ENCODE measurements at places on chromosomes 3 and 15.

DNA sequence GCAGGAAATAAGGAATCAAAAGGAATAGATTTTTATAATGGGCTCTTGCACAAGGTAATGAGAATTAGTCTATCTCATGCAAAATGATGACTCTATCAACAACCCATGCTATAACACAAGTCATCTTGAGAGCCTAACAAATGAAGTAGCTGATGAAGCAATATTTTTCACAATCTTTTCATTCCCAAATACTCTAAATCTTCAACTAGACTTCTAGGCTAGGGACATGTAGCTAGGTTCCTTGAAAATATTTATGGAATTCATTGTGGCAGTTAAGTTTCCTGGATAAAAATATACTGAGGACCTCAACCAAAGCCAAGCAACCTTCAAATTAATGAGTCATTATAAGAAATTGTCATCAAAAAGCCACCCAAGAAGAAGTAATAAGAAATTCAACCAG, 55.4 kb downstream of the DCBLD2 start:
- DNase-seq: no peak

DNA sequence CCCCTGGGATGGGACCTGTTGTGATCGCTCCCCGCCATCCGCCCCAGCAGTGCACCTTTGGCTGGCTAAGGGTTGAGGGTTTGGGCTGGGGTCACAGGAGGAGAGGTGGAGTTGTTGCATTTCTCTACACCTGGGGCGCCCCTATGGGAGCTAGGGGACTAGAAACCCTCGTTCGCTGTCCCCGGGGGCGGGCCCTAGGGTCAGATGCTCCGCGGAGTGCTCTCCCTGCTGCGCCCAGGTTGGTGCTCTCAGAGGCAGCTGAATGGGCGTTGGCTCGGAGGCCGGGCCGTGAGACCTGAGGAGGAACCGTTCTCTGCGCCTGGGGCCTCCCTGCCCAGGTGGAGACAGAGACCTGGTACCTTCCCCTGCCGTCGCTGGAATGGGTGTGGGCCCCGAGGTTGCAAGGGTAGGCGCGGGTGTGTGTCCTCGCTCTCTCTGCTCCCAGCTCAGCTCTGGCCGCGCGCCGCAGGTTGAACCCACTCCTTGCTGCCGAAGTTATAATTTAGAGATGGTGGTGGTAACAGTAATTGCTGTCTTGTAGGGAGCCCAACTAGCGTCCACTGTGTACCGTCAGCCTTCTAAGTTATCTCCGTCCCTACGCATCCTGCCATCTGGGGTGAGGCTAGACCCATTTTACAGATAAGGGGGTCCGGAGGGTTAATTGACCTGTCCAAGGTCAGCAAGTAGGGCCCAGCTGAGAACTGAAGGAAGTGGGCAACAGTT, 965 bp downstream of the FLNB start:
- DNase-seq: peak; percentile 8

DNA sequence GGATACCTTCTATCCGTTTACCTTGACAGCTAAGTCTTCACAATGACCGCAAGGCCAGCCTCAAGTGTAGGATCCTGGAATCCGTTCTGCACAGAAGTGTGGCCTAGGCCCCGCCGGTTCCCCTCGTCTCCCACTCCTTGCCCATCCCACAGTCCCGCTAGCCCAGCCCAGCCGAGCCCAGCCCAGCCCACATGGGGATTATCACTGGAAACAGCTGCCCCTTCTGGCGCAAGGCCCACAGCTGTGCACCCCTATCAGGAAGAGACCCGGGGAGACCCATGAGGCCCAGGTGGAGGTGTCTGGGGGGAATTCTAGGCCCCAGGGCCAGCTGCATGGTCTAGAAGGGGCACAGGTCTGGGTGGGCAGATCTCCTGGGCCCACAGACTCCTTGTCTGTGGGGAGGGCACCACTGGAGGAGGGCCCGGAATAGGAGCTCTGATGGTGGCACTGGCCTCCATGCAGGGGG, 27.9 kb upstream of the KLF13 start:
- no peak for DNase-seq

GRCh38 chr15:85499371-85499887, 119.0 kb downstream of the AKAP13 start:
- no peak for DNase-seq

DNA sequence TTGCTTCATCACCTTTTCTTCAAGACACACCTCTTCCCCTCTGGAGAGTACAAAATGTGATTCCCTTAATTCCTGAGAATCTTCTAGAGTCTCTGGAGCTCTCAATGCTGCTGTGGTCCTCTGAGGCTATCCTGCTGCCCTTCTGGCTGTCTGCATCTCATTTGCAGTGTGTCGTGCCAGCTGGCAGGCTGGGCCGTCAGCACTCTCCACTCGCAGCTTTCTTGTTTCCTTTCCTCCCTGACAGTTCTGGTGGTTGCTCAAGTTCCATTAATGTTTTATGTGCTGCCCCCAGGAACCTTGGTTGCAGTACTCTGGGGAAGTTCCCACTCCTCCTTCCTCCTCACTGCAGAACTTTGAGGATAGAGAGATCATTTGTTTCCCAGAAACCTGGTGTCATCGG, 210.8 kb upstream of the ROPN1 start:
- DNase-seq: no peak

- no peak for DNase-seq
Observed at GRCh38 chr3:38835939-38836338, 19.9 kb upstream of the SCN10A start.

GRCh38 chr3:116038968-116039650, 406.2 kb downstream of the LSAMP start:
- no peak for DNase-seq

GRCh38 chr3:146247911-146248310, 3.0 kb downstream of the PLSCR4 start:
- no peak for DNase-seq

GRCh38 chr15:77497942-77498361, 77.3 kb downstream of the HMG20A start:
- DNase-seq: no peak

DNA sequence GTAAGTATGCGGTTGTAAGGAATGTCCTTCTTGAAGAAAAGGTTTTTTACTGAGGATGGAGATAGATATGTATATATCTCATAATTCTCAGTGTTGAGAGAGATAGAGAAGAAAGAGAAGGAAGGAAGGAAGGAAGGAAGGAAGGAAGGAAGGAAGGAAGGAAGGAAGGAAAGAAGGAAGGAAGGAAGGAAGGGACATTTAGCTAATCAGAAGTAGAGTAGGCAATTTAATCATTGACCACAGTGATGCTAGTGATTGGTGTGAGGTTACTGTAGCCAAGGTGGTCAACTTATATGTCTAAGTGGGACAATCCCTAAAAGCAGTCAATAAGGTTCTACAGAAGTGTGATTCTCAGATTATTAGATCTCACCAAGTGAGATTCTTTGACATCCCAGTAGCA, 751.8 kb upstream of the CBLB start:
- no peak for DNase-seq

DNA sequence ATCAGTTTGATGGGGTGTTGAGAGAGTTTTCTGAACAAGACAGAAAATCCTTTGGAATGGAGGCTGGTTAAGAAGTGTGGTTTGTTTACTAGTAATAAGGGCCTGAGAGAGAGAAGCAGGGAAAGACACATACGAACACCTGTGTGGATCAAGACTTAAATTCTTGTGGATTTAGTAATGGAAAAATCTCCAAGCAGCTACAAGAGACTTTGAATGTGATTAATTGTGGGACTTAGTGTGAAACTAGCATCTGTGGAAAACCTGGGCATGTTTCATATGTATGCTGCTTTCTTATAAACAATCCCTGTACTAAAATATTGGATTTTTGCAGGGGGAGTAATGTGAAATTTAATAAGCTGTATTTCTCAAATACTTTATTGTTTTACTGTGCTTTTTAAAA, 399.1 kb downstream of the SI start:
- no peak for DNase-seq

- DNase-seq: no peak
Observed at GRCh38 chr3:184636741-184637316, 75.0 kb downstream of the MAGEF1 start.

DNA sequence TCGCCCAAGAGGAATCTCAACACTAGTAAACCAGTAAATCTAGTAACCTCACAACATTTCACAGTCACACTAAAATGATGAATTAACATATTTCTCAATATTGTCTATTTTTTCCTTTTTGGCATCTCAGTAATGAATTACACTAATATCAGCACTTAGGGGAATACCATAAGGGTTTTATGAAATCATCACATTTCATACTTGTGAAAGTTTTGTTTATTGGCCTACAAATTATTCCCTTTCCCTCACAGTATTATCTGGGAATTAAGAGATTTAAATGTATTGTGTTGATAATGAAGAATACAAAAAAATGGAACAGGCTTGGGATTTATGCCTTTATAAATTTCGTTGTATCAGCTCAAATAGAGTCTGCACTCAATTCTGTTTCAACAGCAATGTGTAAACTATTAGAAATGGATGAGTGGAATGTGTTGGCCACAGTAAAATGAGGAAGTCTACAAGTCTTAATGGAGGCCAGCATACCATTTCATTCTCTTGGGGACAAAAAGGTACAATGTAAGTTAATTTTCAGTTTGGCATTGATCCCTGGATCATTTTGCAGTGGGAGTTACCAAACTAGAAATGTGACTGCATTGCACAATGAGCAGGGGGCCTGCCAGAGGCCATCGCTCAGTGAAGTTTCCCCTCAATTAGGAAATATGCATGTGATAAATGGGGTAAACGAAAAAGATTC, 195.4 kb downstream of the FMN1 start:
- DNase-seq: no peak

GRCh38 chr3:184659797-184660301, 52.0 kb downstream of the MAGEF1 start:
- no peak for DNase-seq

DNA sequence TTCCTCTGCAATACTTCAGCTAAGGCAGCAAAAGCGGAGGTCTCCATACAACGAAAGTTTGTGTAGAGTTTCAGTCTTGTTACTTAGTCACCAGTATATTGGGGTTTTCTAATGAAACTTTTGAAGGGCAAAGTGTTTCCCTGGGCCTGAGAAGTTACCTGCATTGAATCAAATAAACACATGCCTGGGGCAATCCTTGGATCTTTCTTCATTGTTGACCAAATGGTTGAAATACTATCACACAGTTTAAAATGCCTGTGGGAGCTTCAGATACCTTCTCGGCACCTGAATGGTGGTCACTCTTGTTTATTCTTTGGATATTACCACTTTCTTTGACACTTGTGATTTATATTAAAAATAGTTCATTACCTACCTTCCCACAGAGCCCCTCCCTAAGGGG, 988 bp upstream of the CHSY1 start:
- no peak for DNase-seq

DNA sequence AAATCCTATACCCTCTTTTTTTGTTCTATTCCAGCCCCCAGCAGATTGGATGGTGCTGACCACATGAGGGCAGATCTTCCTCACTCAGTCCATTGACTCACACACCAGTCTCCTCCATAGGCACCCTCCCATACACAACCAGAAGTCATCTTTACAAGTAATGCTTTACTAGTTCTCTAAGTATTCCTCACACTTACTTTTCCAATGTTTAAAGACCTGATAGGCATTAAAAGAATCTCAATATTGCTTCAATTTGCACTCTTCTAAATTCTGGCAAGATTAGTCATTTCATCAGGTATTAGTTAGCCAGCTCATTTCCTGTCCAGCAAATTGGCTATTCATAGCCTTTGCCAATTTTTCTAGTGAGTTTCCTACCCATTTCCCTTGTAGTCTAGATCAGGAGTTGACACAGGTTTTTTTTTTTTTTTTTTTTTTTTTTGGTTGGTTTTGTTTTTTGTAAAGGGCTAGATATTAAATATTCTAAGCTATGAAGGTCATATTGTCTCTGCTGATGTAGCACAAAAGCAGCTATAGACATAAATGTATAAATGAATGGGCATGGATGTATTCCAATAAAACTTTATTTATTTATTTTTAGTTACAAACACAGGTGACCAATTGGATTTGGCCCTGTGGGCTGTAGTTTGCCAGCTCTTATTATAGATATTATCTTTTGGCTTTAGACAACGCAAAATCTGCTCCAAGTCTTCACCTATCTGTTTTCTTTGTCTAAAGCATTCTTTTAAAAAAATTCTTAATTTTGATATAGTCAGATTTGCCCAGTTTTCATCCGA, 76.1 kb downstream of the ABHD5 start:
- no peak for DNase-seq

DNA sequence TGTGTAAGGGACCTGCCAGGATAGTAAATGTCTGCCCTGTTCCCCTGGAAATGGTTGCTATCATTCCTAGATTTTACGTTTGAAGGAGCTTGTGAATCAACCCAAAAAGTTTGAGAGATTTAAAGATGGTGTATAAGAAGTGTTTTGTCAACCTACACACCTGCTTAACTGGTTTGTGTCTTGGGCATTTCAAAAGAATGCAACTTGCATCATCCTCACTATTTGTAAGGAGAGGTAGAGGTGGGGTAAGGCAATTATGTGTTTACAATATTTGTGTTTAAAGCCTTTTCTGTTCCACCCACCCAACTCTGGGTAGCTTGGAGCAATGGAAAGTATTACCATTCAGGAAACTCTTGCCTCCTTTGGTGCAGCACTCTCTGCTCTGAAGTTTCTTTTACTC, 314.2 kb upstream of the RARB start:
- DNase-seq: no peak

DNA sequence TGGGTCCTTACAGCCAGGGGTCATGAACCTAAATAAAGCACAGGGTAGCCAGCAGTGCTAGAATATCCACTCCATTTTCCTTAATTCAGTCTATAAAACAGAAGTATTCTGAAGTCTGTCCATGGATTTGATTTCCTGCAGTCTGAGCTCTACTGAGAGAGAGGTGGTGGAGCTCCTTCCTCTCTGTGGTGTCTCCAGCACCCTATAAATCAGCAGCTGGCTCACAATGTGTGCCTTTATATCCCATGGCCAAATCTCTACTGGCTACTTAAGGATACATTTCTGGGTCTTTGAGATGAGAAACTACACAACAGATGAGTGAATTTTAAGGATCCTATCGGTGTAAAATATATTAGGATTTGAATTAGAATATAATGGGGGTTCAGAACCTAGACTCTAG, 339.9 kb upstream of the RBMS3 start:
- no peak for DNase-seq

DNA sequence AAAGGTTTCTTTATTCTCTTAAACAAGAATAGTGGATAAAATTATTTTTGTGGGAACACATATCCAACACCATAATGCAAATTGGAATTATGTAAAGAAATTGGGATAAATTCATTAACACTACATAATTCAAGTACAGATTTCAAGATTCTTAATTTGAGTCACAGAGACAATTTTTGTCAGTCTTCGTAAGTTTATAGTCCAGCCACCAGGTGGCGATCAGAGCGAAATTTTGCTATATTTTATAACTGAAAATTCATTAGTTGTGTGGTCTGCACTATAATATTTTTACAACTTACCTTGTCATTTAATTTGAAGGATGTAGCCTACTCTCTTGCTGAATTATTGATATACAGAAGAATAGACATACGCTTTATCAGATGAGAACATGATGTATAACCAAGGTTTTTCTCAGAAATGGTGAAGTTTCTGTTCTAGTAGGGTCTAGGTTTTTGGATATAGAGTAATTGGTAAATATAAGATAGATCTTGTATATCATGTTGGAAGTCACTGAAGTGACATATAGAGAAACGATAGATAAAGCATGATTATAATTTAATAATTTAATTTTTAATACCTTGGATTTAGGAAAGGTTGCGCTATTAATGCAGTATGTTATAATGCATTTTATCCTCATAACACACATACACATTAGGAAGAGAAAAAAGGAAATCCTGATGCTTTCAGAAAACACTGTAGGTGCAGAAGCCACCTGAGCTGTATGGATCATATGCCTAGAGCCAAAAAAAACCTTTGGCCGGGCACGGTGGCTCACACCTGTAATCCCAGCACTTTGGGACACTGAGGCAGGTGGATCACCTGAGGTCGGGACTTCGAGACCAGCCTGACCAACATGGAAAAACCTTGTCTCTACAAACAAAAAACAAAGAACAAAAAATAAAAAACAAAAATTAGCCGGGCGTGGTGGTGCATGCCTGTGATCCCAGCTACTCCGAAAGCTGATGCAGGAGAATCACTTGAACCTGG, 31.7 kb downstream of the PLSCR4 start:
- peak; percentile 15 for DNase-seq

Data from activated gamma-delta T cell treated with anti-CD3 and anti-CD28 coated beads, Interleukin-2, amount 50 U/mL, for 16 hours (primary cell).